ENCODE measurements at places on chromosomes 2 and 18.

- no peak for DNase-seq
Measured at GRCh38 chr2:112182581-112183034, 44.4 kb downstream of the FBLN7 start.

DNA sequence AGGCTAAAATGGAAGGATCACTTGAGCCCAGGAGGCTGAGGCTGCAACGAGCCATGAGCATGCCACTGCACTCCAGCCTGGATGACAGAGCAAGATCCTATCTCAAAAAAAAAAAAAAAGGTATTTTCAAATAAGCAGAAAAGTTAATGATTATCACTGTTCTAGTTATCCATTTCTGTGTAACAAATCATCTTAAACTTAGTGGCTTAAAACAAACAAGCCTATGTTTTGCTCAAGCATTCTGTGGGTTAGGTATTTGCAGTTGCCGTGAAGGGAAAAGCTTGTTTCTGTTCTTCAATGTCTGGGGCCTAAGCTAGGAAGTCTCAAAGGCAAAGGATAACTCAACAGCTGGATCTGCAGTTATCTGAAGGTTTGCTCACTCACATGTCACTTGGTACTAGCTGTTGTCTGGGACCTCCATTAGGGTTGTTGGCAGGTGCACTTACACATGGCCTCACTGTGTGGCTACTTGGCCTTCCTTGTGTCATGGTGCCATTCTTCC is 14.1 kb downstream of the MFF start:
- no peak for DNase-seq

GRCh38 chr2:23757686-23758433 is 169.1 kb downstream of the ATAD2B start:
- no peak for DNase-seq

- DNase-seq: no peak
Measured at GRCh38 chr2:105187531-105187930, 54.0 kb upstream of the GPR45 start.

DNA sequence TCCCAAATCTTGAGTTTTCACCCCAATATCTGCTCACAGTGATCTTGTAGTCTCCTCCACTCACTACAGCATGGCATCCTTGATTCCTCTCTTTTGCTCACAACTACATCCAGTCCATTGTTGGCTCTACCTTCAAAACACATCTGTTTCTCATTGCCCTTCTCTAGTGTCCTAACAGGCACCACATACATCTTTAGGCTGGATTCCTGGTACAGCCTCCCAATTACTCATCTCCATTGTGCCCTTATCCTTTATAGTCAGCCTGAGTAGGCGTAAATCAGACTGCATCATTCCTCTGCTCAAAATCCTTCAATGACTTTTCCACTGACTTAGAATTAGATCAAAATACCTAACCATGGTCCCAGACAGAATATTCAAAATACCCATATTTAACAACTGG is 10.7 kb upstream of the TAF1B start:
- no peak for DNase-seq

- DNase-seq: no peak
Measured at GRCh38 chr2:96555146-96555610, 18.6 kb downstream of the ARID5A start.

DNA sequence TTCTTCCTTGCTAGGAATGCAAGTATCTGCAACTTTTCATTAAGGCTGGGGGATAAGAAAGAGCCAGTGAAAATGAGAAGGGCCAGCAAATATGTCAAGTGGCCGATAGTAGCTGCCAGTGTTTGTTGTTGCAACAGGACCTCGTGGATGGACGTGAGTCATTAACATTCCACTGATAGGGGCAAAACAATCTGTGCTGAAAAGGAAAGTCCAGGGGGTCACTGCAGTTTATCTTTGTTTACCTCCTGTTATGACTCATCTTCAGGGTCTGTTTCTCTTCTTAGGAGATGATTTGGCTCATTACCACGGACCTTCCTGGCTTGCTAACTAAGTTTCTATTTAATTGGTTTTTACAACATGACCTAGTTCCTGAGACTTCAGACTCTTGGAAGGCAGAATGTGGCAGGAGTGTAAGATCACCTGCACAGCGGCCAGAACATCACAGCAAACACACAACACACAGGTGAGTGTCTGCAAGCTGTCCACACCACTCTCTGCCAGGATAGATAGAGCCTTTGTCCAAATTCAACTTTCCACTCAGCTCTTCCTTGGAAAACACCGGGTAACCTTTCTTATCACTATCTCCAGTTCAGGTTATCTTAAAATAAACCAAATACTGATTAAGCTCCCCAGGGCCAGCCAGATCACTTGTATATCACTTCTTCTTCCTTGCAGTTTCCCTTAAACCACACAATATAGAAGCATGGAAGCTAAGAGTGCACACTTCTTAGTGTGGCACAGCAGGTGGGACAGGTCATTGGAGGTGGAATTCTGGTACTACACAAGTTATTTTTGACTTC is 157.5 kb upstream of the LMAN1 start:
- DNase-seq: no peak

All from stimulated activated CD8-positive, alpha-beta memory T cell treated with anti-CD3 and anti-CD28 coated beads, Interleukin-2, amount 100 ng/mL, for 48 hours (primary cell).